ENCODE measurements at places on chromosomes 16 and 17.

GRCh38 chr17:58059141-58059540 lies 24.1 kb upstream of the DYNLL2 start:
- no peak for DNase-seq

DNA sequence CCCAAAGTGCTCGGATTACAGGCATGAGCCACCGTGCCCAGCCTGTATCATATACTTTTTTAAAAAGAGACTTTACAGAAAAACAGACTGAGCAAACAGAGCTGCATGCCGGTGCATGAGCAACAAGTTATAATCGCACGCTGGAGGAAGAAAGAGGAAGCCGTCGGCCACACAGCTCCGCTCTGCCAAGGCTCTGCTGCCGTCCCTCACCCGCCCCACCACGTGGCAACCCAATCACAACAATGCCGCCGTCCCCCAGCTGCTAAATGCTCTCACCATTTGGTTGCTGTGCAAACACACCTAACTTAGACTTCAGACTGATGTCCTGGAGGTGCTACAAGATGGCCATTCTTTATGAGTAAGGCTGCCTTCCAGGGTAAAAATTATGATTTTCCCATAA lies 83.5 kb downstream of the ADCY9 start:
- no peak for DNase-seq

- DNase-seq: no peak
These were observed 87.8 kb upstream of the CDH5 start for GRCh38 chr16:66278604-66279262.

DNA sequence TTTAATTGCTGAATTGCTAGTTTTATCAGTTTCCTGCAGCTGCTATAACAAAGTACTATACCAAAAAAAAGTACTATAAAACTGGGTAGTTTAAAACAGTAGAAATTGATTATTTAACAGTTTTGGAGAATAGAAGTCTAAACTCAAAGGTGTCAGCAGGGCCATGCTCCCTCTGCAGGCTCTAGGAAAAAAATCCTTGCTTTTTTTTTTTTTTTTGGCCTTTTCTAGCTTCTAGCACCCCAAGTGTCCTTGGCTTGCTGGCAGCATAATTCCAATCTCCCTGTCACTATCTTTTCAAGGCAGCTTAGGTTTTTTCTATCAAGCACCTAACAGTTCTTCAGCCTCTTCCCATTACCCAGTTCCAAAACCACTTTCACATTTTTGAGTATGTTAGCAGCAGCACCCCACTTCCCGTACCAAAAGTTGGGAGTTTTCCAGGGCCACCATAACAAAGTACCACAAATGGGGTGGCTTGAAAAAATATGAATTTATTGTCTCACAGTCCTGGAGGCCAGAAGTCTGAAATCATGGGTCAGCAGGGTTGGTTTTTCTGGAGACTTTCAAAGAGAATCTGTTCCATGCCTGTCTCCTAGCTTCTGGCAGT lies 37.4 kb downstream of the BPTF start:
- DNase-seq: no peak

DNA sequence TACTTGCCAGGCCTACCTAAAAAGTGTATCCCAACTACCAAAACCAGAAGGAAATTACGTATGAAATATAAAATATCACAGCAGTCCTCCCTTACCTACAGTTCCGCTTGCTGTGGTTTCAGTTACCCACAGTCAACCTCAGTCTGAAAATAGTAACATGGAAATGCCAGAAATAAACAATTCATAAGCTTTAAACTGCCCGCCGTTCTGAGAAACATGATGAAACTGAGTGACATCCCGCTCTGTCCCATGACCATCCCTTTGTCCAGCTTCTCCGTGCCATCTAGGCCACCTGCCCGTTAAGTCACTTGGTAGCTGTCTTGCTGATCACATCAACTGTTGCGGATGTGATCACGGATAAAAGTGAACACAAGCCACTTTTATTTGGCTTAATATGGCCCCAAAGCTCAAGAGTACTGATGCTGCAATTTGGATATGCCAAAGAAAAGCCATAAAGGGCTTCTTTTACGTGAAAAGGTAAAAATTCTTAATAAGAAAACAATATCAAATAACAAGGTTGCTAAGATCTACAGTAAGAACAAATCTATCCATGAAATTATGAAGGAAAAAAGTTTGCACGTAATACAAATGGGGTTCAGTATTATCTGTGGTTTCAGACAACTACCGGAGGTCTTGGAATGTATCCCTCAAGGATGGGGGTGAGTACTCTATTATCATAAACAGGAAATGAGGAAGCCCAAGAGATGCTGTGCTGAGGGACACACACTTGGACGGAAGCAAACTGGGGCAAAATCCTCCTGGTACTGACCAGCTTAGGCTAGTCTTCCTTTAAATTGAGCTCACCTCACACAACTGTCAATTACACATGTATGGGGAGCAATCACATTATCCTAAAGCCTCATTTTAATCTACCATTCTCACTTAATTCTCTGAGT lies 8.2 kb downstream of the USP22 start:
- peak; percentile 62 for DNase-seq

- peak; percentile 87 for DNase-seq
These were observed 532 bp downstream of the KDM6B start for GRCh38 chr17:7834542-7834956.

GRCh38 chr17:28726226-28726626 lies at the start of gene TLCD1:
TSS of gene TLCD1 (minus strand) at chr17:28726233. CDS start at chr17:28726097, 136 bp downstream.
- DNase-seq: peak; percentile 80

DNA sequence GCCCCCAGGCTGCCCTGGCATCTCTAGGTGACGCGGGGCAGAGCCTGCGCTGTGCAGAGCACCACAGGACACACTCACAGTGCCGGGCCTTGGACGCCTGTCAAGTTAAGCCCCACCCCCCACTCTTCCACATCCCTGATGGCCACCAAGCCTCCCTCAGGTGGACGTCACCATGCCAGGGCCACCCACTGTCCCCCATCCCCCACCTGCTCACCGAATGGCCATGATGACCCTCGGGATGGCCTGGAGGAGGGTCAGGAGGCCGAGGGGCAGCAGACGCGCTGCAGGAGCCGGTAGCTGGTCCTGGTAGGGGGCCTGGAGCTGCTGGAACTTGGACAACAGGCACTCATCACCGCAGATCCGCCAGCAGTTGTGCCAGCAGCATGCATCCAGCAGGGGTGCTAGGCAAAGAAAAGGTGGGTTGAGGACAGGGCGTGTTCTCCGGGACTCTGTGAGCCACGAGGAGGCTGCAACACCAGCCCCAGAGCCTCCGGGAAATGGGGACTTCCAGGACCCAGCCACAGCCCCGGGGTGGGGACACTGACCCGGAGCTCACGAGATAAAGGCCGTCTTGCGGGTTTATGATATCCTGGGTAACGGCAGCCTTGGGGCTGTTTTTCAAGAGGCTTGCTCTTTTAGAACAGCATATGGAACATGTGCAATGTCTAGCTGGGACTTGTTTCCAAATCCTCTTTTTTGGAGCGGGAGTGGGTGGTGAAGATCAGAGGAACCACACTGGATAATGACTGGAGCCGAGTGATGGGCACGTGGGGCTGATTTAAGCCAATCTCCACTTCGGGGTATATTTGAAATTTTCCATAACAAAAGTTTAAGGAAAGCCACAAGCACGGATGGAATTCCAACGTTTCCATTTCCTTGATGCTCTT lies 11.4 kb downstream of the C16orf95 start:
- DNase-seq: no peak

DNA sequence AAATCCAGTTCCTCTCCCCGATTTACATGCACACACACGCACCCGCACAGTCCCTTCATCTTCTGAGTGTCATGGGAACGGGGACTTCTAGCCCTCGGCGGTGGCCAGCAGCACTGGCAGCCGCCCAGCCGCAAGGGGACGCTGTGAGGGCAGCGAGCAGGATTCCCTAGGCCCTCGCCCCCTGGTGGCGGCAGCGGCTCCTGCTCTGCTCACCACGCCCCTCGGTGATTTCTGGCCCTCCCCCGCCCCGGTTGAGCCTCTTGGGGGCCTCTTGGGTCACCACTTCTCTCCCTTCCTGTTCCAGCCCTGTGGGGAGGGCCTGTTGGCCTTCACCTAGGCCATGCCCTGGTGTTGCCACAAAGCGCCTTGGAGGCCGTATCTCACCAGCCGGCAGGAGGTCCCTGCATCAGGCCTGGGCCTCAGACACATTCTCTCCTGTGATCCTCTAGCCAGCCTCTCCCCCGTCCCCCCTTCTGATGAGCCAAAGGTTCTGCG lies 75.2 kb upstream of the KSR1 start:
- DNase-seq: peak; percentile 68

GRCh38 chr17:8137645-8138373 lies 13.9 kb upstream of the HES7 start:
- DNase-seq: no peak

DNA sequence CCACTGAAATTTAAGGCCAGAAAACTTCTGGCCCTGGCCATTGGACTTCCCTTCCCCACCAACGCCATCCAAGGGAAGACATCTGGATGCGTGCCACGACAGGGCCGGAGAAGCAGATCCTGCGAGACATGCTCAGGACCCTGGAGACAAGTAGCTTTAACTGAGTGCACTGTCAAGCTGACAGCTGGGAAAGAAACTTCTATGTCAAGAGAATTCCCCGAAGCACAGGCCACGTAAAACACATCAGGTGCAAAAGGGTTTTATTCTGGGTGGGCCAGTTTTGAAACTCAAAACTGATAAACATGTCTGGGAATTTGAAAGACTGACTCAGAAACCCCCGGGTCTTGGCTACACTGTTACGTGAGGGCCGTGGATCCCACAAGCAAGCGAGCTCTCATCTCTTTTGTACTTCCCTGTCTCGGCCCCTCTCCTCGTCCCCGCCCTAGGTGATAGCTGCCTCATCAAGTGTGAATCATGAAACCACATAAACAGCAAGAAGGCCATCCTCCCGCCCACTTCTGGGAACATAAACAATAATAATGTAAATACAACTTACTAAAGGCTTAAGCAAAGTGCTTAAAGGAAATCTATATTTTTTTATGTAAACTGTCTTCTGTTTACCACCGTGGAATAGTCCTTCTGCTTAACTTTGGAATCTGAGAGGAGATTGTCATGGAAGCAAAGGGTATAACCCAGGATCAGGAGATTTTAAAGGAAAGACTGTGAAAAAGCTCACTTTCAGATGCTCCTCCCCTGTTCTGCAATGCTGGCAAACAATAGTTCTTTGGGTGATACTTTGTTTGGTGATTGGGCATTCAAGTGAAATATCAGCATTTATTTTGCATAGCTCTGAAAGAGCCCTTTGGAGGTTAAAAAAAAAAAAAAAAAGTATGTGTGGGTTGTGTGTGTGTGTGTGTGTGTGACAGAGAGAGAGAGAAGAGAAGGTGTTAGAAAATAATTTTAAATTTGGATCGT lies 406.0 kb upstream of the MAF start:
- no peak for DNase-seq

GRCh38 chr16:66387817-66388332 lies 21.4 kb downstream of the CDH5 start:
- no peak for DNase-seq

DNA sequence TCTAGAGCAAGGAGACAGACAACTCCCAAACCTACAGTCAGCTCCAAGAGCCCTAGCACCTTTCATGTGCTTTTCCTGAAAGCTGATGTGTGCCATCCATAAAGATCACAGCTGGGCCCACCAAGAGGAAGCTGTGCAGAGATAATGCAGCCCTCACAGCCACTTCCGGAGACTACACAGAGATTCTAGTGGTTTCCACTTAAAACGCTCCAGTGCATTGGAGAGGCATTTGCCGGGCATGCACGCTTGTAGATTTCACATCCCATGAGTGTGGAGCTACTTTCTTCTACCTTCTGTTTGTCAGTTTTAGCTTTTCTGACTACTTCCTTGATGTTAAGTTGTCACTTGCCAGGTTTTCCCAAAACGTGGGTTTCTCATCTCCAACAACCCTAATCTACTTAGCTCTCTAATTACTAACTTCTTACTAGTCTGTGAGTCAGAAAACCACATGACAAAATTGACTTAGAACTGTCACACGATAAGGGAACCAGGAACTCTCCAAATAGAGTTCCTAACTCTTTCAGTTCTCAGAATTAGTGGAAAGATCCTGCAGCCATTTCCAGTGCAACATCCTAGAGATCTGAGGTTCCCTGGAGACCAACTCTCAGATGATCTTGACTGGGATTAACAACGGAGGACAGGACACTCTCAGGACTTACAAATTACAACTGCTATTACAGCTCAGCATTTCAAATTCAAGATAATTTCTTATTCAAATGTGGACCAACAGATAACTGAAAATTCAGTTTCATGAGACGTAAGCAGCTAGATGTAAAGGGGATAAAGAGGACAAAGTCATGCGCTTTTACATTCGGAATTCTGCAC lies 28.6 kb downstream of the PMP22 start:
- no peak for DNase-seq

DNA sequence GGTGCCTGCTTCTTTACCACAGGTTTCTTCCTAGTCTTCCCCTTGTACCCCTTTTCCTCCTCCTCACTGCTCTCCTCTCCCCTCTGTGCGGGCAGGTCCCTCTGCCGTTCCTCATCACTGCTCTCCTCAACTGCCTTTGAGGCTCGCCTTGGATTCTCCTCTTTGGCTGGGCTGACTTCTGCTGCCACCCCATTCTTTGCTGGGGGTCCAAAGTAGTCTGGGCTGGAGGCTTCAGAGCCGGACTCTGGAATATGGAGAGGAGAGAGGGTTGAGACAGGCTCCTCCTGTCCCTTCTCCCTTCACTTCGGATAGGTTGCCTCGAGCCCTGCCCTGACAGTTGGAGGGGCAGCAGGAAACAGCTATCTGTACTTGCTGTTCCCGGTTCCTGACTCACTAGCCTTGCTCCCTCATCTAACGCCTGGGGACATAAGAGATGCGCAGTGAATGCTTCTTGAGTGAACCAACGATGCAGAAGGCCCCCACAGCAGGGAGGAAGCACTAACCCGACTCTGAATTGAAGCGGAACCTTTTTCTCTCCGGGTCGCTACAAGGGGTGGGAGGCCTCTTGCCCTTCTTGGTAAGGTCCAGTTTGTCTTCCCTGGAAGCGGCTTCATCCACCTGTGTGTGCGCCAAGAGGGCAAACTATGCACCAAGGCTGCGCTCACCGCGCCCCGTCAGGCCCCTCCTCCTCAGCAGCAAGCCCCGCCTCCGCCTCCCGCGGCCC lies 655 bp downstream of the HIRIP3 start:
- no peak for DNase-seq

GRCh38 chr17:65455154-65455971 lies 106.1 kb downstream of the AXIN2 start:
- DNase-seq: no peak

DNA sequence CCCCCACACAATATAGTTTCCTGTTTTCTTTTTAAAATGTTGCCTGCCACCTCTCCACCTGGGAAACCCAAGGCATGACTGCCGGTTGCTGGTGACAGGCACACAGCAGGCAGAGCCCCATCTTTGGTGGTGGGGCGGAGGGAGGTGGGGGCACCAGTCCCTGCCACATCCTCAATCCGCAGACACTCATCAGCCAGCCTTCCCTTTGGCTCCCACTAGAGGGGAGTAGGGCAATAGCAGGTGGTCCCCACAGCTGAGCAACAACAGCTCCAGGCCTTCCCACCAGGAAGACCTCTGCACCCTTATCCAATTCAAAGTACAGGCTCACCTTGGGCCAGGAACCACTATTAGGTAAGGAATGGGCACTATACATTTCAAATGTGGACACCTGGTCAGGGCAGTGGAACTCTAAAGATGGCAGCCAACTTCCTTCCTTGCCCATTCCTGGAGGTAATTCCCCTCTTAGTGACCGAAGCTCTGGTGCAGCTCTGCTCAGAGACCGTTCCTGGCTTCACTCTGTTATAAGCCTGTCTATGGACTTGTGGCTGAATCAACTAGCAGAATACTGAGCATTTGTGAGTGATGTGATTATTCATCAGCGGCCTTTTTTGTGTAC lies 13.9 kb downstream of the RECQL5 start:
- no peak for DNase-seq
